ENCODE measurements at places on chromosomes 11 and 22. TPM values are rescaled to one million over a fixed set of nuclear protein-coding genes. Genes with fewer than 3 reads are reported as not detected.

The DERL3 gene
- total RNA-seq: 0.85 TPM

The FXYD2 gene
- not detected for total RNA-seq

The ASCL2 gene
- not detected for total RNA-seq

The CSNK2A3 gene
- 1.7 TPM for total RNA-seq

The OR51B5 gene
- 0.13 TPM for total RNA-seq

The ROBO4 gene
- 1.2 TPM for total RNA-seq

The SCN2B gene
- 0.03 TPM for total RNA-seq

The MYOD1 gene
- not detected for total RNA-seq

The SAA2 gene
- total RNA-seq: 40.6 TPM

The OR52A5 gene
- not detected for total RNA-seq

The CLCF1 gene
- total RNA-seq: 4.4 TPM

The KREMEN1 gene
- total RNA-seq: 6.5 TPM

The LRRC74B gene
- not detected for total RNA-seq

The TRIM29 gene
- 0.33 TPM for total RNA-seq

The MORC2 gene
- total RNA-seq: 27.2 TPM

The ZP1 gene
- total RNA-seq: 0.98 TPM

The ANKK1 gene
- total RNA-seq: not detected

The MUC5AC gene
- not detected for total RNA-seq

The ATL3 gene
- total RNA-seq: 158 TPM

The APOA1 gene
- 6.8 TPM for total RNA-seq

The FAM111B gene
- total RNA-seq: 4.2 TPM

The GAB4 gene
- total RNA-seq: not detected

The CDKN1C gene
- total RNA-seq: 1.3 TPM

The RFPL2 gene
- total RNA-seq: not detected

The SLCO2B1 gene
- 0.03 TPM for total RNA-seq

The ELMOD1 gene
- 1.1 TPM for total RNA-seq

The RTN4R gene
- 0.76 TPM for total RNA-seq

The NKAPD1 gene
- total RNA-seq: 16.1 TPM

The OPCML gene
- 0.65 TPM for total RNA-seq

The RFPL1 gene
- not detected for total RNA-seq

The SLC17A6 gene
- not detected for total RNA-seq

The CHCHD10 gene
- total RNA-seq: 8.6 TPM

The POU2AF2 gene
- not detected for total RNA-seq

The MRPL11 gene
- total RNA-seq: 22.5 TPM

The MS4A3 gene
- not detected for total RNA-seq

The OOSP2 gene
- not detected for total RNA-seq

The ELFN2 gene
- total RNA-seq: 0.10 TPM

The POU2AF3 gene
- not detected for total RNA-seq

The SGSM1 gene
- total RNA-seq: 0.36 TPM

The CARNS1 gene
- 0.59 TPM for total RNA-seq

The SLN gene
- 1.1 TPM for total RNA-seq

The TBX1 gene
- total RNA-seq: not detected

The CHRDL2 gene
- total RNA-seq: not detected
